ENCODE measurements at places on chromosomes 2 and 18.

DNA sequence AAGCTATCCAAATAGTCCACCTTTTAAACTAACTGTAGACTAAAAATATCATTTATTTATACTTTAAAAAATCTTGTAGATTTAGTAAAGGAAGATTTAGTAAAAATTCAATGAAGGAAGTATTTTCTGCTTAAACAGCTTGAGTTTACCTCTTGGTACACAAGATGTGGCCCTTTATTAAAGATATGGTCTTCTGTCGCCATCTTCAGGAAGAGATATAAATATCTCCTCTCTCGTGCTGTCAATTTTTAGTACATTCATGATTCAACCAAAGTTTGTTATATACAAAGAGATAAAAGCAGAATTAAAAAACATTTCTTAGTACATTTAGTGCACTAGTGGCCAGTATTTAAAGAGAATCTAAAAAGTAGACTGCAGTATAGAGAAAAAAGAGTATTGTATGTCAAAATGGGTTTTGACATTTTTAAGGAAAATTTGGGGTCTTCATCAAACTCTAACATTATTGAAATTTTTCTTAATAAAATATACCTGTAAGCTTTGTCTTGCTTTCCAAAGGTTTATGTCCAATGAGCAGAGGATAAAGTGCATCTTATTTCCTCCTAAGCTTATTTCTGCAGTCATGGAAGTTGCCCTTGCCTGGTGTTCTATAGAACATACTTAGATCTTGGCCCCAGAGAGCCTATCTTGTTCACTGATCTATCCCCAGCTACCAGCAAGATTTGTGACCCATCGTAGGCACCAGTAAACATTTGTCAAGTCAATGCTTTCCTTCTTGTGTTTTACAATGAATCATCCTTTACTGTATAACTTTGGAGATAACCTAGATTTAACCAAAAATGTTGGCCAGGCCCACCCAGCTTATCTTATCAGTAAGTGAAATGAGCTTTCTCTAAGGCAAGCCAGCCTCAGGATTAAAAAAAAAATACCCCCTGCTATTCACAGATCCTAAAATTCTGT lies 18.5 kb upstream of the EML6 start:
- DNase-seq = peak; percentile 78

- no peak for DNase-seq
Observed at GRCh38 chr2:227214622-227215041, 50.2 kb downstream of the COL4A3 start.

DNA sequence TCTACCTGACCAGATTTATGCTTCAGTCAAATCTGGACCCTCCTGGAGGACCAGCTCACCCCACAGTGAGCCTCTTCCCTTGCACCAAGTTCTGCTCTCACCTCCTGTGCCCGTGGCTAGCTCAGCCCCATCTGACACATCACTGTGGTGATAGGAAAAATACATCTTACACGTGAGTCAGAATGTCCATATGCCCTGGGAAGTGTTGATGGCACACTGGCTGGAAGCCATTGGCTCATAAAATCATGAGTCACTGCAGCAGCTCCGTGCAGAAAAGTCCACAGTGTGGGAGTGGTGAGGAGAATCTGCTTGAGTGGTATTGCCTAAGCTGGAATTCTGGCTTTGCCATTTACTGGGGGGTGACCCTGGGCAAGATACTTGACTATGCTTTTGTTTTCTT lies 42.6 kb upstream of the RAPGEF4 start:
- DNase-seq = peak; percentile 89

- DNase-seq = no peak
Observed at GRCh38 chr2:119694470-119694844, 15.5 kb downstream of the TMEM177 start.

GRCh38 chr2:201821080-201821479 lies 14.7 kb downstream of the CDK15 start:
- no peak for DNase-seq

GRCh38 chr2:178863856-178864620 lies 56.8 kb upstream of the TTN start:
- DNase-seq = no peak

DNA sequence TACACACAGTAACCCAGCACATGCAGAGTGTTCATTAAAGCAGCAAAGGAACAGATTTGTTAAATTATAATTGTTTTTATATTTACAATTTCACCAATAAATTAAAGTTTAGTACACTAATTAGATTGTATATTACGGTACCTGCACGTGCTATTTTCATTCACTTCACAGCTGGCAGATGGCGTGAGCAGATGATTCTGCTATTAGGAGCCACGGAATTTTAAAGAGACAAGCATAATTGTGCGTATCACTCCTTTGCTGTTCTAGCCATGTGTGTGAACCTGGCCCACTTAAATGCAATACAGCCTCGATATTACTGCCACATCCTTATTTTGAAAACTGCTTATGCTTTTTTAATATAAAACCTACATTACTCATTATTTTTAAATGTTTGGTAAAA lies 332.8 kb upstream of the SOX11 start:
- no peak for DNase-seq

DNA sequence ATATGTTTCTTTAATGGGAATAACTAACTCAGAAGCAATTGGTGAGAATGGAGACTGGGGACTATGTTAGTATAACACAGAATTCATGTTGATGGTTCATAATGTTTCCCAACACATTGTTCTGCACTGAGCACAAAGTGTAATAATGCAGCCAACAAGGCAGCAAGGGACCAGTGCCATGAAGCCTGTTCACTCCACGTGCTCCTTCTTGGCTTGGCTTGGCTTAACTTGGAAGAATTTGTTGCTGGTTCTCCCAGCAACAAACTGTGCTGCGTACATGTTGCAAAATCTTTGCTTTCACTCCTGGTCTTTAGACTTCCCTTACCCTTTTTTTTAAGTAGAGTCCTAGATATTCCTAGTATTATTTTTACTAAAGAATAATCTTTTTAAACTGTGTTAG lies 129.7 kb downstream of the MAP3K20 start:
- no peak for DNase-seq

- no peak for DNase-seq
Observed at GRCh38 chr2:176449852-176450251, 180.6 kb downstream of the MTX2 start.

DNA sequence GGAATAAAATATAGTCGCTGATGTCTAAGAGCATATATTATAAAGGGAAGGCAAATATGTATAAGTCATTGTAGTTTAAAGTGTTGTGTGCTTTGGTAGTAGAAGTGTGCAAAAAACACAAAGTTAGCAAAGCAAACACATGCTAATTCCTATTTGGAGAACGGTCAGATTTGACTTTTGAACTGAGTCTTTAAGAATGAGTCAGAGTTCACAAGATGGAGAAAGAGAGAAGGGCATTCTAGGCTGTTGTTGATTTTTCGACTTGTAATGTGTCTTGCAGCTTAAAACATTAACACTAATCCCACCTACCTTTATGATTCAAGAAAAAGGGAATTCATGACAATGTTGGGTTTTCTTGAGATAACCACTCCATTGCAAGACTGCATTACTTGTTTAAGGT lies 98.1 kb downstream of the CRIM1 start:
- DNase-seq = no peak

GRCh38 chr18:57054891-57055290 lies 92.0 kb upstream of the BOD1L2 start:
- no peak for DNase-seq

GRCh38 chr2:157596992-157597681 lies 31.5 kb downstream of the ACVR1C start:
- DNase-seq = peak; percentile 35

GRCh38 chr2:239157269-239157668 lies 243.6 kb downstream of the HDAC4 start:
- no peak for DNase-seq

DNA sequence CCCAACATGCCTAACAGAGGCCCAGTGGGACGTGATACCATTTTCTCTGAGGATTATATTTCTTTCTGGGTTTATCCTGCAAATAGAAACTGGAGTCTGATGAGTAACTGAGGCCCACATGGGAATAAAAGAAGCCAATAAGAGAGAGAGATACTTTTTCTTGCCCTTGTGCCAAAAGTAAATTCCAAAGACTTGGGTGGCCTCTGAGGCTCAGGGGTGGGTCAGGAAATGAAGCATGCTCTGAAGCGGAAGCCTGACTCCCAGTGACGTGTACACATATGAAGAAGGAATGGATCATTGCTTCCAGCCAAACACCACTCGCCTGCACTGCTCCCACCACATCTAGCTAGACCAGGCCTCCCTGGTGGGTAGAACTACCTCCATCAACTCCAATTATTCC lies 273.6 kb upstream of the NCKAP5 start:
- DNase-seq = no peak

- no peak for DNase-seq
Observed at GRCh38 chr2:198811198-198811597, 646.5 kb downstream of the SATB2 start.

GRCh38 chr2:43424262-43425207 lies 171.3 kb downstream of the THADA start:
- no peak for DNase-seq

DNA sequence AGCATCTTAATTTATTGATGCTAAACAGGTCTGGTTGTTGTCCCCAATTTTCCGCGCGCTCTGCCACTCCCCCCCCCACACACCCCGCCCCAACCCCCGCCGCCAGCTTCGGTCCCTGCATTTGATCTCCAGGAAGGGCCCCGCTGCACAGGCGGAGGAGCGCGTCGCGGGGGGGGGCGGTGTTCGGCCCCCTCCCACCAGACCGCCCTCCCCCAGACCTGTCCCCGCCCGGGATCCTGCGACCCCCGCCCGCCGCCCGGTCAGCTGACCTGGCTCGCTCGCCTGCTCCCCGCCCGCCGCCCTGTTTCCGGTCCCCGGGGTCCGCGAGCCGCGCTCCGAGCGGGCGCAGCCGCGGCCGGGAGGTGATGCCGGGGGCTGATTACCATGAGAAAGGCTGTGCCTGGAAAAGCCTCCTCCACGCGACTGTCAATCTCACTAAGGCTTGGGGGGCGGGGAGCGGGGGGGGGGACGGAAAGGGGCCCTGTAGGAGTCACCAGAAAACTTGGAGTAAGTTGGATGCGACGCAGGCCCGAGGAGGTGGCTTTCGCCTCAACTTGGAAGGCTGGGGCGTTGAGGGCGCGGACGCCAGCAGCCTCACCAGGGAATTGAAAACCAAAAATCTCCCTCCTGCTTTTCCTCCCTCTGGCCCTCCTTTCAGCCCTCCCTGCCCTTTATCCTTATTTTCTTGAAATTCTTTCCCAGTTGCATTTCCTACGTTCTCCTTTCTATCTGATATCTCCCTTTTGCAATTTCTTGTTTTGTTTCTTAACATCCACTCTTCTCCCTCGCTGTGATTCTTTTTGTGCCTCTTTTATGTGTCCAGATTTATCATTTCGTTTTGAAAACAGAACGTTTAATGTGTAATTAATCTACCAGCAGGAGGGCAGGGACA lies 4.4 kb upstream of the ZEB2 start:
- peak; percentile 59 for DNase-seq

DNA sequence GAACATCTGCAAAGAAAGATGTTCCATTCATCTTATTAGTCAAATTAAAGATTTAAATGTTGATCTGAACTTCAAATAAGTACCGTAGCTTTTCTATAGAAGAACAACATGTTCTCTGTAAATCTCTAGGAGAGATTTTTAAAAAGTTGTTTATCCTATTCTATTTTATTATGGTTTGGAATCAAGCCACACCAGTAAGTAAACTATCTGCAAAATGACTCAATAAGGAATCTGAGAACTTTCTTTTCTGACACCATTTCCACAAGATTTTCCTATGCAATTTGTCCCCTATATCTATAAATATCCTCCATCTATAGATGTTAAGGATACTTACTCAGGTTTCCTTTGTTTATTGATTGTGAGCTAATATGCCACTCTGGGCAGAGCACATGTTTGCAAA lies 736.6 kb downstream of the CBLN2 start:
- no peak for DNase-seq

GRCh38 chr2:10079870-10080535 lies at the start of gene CYS1:
TSS of gene CYS1 (minus strand) at chr2:10080411. CDS start at chr2:10080223, 188 bp downstream.
- peak; percentile 20 for DNase-seq

DNA sequence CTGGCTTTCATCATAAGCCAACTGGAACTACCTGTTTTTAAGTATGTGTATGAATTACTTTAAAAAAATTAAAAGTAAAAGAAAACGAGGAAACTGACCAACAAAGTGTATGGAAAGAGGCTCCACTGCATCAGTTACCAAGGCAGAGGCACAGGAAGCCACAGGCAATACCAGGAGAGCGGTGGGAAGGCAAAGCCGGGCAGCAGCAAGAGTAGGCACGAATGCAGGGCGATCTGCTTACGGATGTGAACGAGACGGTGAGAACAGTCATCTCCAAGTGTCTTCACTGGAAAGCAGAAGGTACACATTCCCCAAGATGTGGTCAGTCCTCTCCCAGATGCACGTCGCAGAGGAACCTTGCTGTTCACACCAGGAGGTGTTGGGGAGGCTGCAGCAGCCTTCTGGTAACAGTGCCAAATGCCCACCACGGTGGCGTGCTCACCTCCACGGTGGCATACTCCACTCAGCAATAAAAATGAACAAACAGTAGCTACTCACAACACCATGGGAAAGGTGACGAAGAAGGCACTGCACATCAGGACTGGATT lies 43.1 kb downstream of the HS6ST1 start:
- no peak for DNase-seq

GRCh38 chr2:152630466-152630865 lies 86.8 kb downstream of the PRPF40A start:
- no peak for DNase-seq

DNA sequence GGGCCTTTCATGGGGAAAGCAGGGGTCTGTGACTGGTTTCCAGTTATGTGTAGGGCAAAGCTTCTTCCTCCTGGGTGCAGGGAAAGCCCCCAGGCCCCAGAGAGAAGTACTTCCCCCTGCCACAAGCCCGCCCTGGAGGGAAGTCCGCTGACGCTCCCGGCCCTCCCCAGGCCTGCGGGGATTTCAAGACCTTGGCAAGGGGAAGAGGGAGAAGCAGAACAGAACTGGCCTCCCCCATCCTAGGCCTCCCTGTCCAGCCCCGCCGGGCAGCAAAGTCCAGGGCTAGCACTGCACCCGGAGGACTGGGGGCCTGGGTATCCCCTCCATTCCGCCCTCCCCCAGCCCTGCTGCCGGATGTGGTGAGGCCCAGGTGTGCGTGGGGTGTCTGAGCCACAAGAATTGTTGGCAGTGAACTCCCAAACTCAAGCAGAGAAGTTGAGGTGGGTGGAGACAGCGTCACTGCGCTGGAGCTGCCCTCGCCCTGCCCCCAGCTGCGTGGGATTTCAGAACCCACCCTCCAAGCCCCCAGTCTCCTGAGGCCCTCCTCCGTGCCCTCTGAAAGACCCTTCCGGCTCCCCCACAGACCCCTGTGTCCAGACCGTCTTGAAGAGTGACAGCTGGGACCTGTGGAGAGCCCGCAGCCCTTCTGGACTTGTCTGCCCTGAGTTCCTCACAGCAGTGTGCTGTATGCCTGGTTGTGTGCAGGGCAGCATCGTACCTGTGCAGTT lies 1.1 kb upstream of the DUSP2 start:
- peak; percentile 98 for DNase-seq

DNA sequence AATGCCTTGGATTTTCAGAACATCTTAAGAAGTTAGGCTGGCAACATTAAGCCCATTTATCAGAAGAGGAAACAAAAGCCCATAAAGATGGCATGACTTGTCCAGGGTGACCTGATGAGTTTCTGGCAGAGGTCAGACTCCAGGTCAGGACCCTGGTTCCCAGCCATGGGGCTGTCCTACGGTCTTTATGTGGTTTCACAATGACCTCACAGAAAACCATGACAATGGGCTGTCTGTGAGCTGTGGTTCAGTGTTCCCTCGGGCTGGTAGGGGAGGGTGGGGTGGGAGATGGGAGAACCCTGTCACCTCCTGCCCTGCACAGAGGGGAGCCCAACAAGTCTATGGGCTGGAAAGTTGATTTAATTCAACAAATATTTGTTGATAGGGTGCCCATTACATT lies 101.8 kb downstream of the LOXHD1 start:
- no peak for DNase-seq

GRCh38 chr2:152542995-152543481 lies 174.2 kb downstream of the PRPF40A start:
- DNase-seq = no peak

Measured in suppressor macrophage treated with lipopolysaccharide for 4 hours (primary cell).